ENCODE measurements at places on chromosomes 7 and 10.

- DNase-seq = no peak
Observed at GRCh38 chr10:89295597-89295996, 6.2 kb upstream of the IFIT2 start.

DNA sequence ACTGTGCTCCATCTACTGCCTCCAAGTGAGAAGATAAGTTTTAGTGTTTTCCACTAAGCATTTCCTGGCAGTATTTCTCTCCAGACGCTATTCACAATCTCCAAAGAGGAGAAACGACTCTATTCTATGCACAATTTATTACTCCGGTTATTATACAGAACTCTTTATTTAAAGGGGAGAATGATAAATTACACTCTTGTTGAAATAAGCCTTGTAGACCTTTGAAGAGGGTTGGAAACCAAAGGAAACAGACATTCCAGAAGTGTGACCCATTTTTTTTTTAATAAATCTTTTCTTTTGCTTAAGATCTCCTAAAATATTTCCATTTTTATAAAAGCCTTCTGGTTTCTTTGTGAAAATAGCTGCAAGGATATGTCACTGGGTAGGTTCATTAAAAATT is 76.1 kb upstream of the HDAC9 start:
- DNase-seq = no peak

- peak; percentile 33 for DNase-seq
Observed at GRCh38 chr7:50393547-50394252, 56.5 kb downstream of the FIGNL1 start.

DNA sequence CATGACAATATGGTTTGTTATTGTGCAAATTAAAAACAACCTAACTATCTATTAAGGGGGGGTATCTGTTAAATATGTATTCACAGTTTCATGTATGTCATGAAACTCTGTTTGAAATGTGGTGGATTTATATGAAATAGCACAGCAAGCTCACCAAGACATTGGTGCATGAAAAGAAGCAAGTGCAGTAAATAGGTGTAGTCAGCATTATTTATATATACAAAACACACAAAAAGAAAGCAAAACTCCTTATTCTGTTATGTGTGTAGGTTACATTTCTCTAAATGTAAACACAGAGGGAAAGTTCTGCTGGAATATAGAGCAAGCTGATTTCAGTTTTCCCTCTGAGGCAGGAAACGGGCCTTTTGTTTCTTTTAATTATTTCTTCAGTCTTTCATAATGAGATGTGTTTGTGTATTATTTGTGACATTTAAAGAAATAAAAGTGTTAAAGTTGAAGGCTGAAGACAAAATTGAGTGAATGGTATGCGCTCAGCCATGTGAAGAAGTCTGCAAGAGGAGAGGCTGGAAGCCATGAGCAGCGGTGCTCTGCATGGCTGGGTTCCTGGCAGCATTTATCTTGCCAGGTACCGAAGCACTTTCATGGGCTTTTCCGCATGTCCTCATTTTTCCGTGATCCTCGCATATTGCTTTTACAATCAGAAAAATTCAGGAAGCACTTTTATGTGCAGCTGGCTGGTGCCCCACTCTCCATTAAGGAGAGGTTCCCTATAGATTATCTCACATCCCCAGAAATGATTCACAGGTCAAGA is 38.5 kb downstream of the GRID1 start:
- no peak for DNase-seq

- no peak for DNase-seq
Observed at GRCh38 chr10:122373721-122374120, 787 bp upstream of the PLEKHA1 start.

DNA sequence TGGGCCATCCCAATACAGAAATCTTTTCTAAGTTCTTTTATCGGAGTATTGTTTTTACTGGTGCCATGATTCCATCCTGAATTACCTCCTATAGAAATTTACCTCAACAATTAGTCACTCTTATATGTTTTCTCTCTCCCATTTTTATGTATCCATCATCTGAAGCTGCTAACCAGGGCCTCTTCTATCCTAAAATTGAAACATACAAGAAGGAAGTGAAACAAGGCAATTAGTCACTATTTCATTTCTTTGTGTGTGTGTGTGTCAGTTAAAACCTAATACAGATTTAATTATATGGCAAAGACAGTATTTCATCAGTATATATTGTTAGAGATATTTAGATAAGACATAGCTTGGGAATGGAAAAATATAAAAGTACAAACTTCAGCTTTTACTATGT is 148.4 kb upstream of the AHR start:
- no peak for DNase-seq
